ENCODE measurements at places on chromosomes 4 and X. TPM values are rescaled to one million over a fixed set of nuclear protein-coding genes. Genes with fewer than 3 reads are reported as not detected.

MAGEC3 gene
- total RNA-seq = not detected

CT47B1 gene
- total RNA-seq = not detected

PCDH7 gene
- total RNA-seq = 10.2 TPM

TGIF2LX gene
- not detected for total RNA-seq

RNF212 gene
- 5.3 TPM for total RNA-seq

ZMAT1 gene
- total RNA-seq = 20.0 TPM

PPEF2 gene
- not detected for total RNA-seq

RASSF6 gene
- 8.8 TPM for total RNA-seq

GUCY1A1 gene
- 64.6 TPM for total RNA-seq

KCND1 gene
- total RNA-seq = 2.2 TPM

CTAG1B gene
- not detected for total RNA-seq

Data from kidney (tissue), 22 donors.